ENCODE measurements at places on chromosomes 4 and X.

- no peak for DNase-seq
Measured at GRCh38 chr4:98166025-98166730, 22.9 kb upstream of the STPG2 start.

- DNase-seq, result peak; percentile 86
Measured at GRCh38 chrX:40169193-40170101, 71.7 kb upstream of the BCOR start.

DNA sequence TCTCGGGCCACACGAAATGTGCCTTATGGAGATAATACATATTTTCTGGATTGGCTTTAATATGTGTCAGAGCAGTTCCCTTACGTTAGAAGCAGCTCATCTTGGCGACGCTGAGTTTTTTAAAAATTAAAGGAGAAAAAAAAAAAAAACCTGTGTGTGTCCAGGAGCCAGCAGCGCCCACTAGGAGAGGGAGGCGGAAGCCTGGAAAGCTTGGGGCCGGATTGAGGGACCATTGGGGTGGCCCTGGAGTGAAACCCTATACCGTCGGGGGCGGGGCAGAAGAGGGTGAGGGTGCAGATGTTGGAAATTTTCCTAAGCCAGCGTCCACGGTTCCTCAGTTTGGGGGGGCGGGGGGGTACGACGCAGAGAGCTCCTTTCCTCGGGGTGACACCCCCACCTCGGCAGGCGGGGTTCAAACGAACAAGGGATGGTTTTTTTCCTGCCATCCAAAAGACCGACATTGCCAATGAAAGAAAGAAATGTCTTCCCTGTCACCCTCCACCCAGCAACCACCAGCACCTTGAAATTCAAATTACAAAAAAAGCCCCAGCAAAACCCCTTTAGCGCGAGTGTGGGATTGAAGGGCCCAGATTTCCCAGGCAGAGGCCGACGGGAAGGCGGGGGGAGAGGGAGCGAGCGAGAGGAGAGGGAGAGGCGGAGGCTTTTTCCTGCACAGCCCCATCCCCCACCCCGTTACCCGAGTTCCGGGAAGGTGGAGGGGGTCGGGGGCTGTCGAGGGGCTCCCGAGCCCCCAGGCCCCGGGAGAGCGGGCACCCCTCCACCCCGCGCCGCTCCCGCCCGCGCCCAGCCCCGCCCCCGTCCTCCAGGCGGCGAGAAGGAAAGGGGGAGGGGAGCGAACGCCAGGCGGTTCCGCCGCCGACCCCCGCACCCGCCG is 859 bp downstream of the SMARCA1 start:
- no peak for DNase-seq

DNA sequence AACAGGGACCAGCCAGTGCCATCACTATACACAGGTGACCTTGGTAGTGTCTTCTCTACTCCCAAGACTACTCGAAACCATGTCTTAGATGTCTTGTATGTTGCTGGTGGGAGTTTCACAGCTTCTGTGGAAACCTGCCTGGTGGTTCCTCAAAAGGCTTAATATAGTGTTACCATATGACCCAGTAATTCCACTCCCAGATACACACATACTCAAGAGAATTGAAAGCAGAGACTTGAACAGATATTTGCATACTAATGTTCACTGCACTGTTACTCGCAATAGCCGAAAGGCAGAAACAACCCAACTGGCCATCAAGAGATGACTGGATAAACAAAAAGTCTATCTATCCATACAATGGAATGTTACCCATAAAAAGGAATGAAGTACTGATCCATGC is 3.1 kb downstream of the TFDP3 start:
- no peak for DNase-seq

- DNase-seq, result no peak
Measured at GRCh38 chr4:183099537-183100297, 660 bp downstream of the WWC2 start.

GRCh38 chrX:10467793-10468192 is 152.6 kb downstream of the MID1 start:
- no peak for DNase-seq

DNA sequence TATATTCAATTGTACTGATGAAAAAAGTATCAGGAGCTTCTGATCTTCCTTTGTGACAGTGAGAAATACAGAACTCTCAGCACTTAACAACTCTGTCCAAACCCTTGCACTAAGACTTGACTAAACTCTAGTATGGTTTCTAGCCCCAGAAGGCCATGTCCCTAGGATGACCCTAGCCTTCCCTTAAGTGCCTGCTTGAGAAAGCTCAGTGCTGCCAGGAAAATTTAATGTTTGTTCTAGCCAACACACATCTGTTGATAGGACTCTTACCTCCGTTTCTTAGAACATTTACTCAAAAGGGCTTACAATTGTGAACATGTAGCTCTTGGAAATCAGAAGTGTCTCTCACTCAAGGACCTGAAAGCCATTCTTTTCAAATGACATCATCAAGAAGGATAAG is 1055.2 kb upstream of the FTHL17 start:
- no peak for DNase-seq

DNA sequence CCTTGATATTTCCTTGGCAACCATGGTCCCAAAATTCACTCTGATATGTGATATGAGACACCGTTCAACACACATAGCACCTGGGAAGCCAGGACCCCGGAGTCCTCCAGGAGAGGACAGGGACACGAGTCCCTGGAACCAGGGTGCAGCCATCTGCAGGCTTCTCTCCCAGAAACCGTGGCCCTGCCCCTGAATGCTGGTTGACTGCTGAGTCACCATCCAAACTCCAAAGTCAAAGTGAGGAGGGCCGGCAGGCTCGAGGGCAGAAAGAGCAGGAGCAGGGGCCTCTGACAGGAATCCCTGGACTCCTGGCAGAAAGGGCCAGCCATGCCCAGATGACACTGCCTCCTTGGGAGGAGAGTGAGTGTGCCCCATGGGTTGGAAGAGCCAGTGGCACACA is 6.9 kb upstream of the PNMA6A start:
- no peak for DNase-seq

- no peak for DNase-seq
Measured at GRCh38 chr4:129346734-129347133, 250.8 kb downstream of the C4orf33 start.

DNA sequence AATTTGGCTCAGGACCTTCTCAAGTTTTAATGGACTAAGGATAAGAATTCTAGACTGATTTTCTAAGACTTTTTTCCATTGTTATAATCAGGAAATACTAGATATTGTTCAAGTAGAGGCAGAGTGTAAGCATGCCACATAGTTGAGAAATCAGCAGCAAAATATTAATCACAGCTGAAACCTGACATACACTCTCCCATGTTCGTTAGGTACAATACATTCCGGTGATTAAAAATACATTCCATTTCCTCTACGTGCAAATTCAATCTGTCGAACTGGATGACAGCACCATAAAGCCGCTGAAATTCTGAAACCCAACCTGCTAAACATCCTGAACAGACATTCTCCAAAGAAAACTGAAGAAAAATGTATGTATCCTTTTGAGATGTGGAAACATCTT is 587.6 kb upstream of the DIPK2B start:
- DNase-seq, result no peak

GRCh38 chrX:35829501-35829900 is 31.4 kb downstream of the MAGEB16 start:
- DNase-seq, result no peak

- no peak for DNase-seq
Measured at GRCh38 chr4:104641418-104641817, 146.7 kb upstream of the CXXC4 start.

DNA sequence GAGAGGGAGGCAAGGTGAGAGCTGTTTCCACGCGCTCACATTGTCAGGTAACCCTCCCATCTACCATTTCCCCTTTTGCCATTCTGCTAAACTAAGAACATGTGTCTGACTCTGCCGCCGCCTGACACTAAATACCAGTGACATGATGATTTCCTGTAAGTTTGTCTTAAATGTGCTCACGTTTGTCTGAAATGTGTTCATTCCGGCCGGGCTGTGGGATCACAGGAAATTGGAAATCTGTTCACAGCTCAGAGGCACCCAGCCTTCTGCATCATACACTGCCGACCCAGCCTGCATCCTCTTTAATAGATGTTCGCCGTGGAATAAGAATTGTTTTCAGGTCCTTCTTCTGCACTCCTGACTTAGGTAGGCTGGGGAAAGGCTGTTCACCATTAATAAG is 336.2 kb upstream of the PPARGC1A start:
- no peak for DNase-seq

DNA sequence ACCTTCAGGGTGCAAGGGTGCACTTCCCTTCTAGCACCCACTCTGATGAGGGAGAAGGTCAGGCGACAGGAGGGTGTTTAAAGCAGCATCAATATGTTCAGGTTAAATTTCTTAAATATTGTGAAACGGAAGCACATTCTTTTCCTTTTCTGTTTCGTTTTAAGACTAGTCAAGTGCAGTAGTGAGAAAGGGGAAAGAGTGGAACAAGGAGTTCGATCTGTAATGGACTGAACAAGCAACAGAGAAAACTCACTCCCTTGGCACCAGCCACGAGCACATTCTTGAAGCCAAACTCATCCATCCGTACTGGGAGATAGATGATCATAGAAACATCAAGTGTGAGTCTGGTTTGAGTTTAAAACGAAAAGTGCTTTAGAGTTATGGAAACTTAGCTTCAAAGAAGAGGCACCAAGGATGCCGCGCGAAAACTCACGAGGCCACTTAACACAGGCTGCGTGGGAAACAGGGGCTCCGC is 815 bp downstream of the FAM53A start:
- DNase-seq, result no peak

DNA sequence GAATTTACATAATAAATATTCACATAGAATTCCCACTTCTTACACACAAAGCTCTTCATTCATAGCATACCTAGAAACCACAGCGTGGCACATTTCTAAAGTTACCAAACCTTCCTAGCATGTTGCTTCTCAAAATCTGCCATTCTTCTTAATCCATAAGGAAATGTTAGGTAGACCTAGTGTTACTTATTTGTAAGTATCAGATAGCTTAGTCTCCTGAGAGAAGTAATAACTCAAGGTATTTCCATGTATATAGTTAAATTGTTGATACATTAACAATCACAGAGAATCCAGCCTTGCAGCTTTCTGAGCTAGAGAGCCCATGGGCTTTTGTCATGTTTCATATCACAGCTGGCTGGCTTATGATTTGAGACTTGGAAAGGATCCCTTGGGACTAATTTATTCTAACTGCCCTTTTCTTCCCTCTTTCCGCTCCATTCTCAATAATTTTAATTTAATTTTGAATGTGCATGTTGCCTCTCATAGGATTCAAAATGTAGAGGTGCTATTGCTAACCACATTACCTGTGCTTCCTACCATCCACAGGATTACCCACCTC is 17.6 kb downstream of the SH3RF1 start:
- no peak for DNase-seq

- no peak for DNase-seq
Measured at GRCh38 chr4:35526456-35526855, 717.9 kb downstream of the ARAP2 start.

DNA sequence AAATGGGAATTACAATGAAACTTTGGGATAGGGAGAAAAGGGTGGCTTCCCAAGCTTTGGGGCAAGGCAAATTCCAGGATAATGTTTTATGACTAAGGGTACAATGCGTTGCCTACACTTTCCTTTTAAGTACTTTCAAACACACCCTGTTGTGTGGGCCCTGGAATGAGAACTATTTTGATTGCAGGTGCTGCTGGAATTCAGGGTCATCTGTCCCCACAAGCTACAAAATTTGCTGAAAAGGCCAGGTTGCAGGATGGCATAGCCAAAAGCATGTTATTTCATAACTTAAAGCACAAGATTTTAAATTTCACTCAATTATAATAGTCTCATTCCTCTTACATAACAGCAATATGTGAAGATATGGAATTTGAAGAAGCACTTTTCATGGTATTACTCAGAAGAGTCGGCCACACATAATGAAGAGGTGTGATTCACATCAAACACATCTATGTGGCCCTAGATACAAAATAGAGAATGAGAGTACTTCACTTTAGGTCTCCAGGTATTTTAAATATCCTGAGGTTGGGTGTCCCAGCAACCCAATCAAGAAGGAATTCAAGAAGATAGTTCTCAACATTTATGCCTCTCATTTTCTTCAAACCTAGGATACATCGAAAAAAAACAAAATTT is 89.3 kb downstream of the APBB2 start:
- no peak for DNase-seq

DNA sequence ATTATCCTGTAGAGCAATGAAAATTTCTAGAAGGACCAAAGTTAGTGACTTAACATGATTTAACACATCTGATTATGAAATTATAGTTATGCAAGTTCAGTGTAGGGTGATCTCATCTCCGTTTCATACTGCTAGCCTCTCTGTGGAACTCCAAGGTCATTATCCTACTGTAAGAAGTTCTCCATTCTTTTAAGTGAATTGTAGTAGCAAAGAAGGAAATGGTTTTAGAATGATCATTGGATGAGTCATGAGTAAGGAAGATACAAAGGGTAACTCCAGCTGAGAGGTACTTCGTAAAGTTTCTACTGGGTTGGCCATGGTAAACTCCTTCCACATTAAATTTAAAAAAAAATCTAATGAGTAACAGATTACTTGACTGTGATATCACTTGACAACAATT is 215.0 kb upstream of the GIMD1 start:
- no peak for DNase-seq

DNA sequence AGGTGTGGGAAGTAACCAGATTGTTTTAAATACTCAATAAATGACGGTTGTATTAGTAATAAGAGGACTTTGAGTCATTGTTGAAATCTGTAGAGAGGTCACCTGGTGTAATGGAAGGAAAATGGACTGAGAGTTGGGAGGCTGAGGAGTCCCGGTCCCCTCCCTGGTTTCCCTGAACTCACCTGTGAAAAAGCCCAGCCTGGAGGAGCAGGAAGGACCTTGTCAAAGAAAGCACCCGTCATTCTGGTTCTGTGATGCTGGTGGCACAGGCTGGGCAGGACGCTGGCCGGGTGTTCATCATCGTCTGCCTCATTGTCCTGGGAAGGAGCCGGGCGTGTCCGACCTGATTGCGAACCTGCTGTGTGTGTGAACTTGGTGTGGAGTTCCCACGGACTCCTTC is 70.8 kb downstream of the SORCS2 start:
- no peak for DNase-seq

DNA sequence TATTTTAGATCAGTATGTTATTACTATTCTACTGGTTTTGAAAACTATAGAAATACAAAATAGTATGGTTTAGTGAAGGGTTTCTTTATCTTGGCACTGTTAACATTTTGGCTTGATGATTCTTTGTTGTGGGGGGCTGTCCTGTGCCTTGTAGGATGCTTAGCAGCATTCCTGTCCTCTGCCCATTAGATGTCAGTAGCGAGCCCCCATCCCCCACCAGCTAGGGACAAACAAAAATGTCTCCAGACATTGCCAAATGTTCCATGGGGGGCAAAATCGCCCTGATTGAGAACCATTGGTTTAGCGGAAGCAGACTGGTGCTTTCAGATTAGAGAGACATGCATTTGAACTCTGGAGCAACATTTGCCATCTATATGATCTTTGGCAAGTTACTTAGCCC is 23.3 kb downstream of the SPARCL1 start:
- no peak for DNase-seq

DNA sequence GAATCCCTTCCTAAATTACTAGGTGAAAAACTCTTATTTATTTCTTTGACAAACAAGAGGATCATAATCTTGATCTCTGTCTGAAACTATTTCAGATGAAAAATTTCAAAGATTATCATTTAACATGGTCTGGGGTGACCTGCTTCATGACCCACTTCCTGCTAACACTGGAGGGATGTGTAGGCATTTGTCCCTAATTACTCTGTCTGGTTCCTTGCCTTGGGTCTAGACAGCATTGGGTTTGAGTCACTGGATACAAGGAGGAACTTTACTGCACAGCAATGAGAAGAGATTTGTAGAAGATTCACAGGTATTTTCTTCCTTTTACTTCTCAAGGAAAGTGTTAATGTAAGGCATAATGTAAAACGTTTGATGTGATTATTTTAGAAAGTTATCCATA is 67.9 kb downstream of the LEF1 start:
- no peak for DNase-seq

- no peak for DNase-seq
Measured at GRCh38 chr4:98568941-98569663, 89.3 kb downstream of the TSPAN5 start.

All from CD4-positive, alpha-beta T cell treated with Interleukin-15 for 1 hour (primary cell).